ENCODE measurements at places on chromosomes 16 and 17. TPM values are rescaled to one million over a fixed set of nuclear protein-coding genes. Genes with fewer than 3 reads are reported as not detected.
A peak's percentile ranks its signal among the peaks of the same experiment; 100 is the strongest.

DNA sequence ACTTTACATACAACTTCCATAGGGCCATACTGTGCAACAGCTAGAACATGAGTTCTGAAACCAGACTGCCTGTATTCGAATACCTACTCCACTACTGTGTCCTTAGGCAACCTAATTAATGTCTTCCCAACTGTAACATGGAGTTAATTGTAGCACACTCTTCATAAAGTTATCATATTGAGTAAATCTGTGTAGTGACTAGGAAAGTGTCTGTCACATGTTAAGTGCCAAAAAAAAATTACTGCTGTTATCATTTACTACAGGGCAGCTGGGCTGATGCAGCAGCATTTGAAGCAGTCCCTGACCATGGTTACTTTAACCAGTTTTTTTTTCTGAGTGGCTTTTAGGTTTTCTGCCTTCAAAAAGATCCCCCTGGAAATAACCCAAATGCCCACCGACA, 10.9 kb upstream of the ZNF23 start:
- H3K4me3 ChIP-seq = no peak overlapping the region
- H3K27me3 ChIP-seq = no peaks in the 10 kb centered on the region
- no peak for DNase-seq
- no peaks in the 10 kb centered on the region for H3K4me1 ChIP-seq

The TMEM220 gene
- 2.2 TPM for total RNA-seq

- H3K27me3 ChIP-seq = no peaks in the 10 kb centered on the region
- DNase-seq = peak; percentile 59
- H3K27ac ChIP-seq = peak overlapping the region; percentile 65
- peak overlapping the region; percentile 74 for H3K4me3 ChIP-seq
These were observed 430 bp downstream of the TSEN54 start for GRCh38 chr17:75516619-75517296.

GRCh38 chr16:68987734-68988457, 117.6 kb upstream of the HAS3 start:
- H3K27ac ChIP-seq = no peak overlapping the region
- no peaks in the 10 kb centered on the region for H3K4me1 ChIP-seq
- peaks cover 2% of the 10 kb centered on the region for H3K36me3 ChIP-seq
- H3K4me3 ChIP-seq = no peak overlapping the region
- H3K27me3 ChIP-seq = no peaks in the 10 kb centered on the region

DNA sequence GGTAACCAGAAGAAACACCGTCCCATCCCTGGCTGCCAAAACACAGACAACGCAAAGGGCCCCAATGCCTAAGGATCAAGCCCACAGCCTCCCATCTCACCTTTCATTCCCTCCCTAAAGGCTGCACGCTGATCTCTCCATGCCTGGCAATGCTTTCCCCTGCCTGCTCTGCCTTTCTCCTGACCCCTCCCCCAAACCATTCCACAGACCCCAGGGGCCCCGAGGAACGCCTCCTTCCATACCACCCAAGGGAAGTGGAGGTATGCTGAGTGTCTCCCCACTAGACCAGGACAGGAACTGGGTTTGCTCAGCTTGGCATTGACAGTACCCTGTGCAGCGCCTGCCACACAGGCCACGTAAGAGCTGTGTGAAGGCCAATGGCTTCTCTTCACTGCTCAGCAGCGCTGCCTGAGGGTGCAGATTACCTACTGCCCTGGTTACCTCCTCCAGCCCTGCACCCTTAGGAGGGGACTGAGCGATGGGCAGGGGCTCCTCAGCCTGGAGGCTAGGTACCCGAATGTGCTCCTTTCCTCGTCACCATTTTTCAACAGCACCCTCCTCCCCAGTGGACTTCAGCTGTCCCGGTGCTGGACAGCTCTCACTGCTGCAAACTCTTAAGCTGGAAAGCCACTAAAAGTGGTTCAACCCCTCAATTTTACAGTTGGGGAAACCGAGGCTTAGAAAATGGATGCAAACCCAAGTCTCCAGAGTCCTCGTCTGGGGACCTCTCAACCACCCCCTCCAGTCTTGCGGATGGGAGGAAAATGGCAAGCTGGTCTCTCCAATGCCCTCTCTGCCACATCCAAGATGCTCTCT, 45.0 kb downstream of the SRCIN1 start:
- DNase-seq = no peak
- no peak overlapping the region for H3K4me3 ChIP-seq
- H3K27ac ChIP-seq = no peak overlapping the region
- H3K4me1 ChIP-seq = peaks cover 55% of the 10 kb centered on the region
- H3K27me3 ChIP-seq = peaks cover 47% of the 10 kb centered on the region

The MYH13 gene
- total RNA-seq = not detected

GRCh38 chr17:17055286-17056155, 13.3 kb downstream of the MPRIP start:
- DNase-seq = no peak
- H3K27me3 ChIP-seq = no peaks in the 10 kb centered on the region
- no peak overlapping the region for H3K4me3 ChIP-seq

DNA sequence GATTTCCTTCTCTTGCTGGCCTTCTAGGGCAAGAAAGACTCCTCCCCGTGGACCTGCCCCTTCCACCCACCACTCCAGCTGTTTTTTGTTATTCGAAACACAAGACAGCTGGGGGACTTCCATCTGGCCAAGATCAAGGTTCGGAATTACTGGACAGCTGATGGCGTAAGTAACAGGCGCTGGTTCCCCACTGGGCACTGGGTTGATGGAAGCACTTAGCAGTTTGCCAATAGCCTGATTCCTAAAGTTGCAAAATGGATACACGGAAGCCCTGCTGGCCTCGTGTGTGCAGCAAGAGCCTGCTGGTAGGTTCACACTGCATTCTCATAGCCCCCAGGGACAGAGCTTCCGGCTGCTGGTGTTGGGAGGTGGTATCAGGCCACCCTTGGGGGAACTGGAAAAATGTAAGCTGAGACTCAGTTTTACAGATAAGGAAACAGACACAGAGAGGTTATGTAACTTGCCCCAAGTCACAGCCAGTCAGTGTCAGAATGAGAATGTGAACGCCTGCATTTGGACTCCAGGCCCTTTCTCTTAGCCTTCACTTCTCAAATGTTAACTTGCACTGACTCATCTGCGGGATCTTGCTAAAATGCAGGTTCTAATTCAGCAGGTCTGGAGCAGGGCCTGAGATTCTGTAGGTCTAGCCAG, 171.7 kb downstream of the KATNIP start:
- H3K27me3 ChIP-seq = no peaks in the 10 kb centered on the region
- DNase-seq = no peak
- no peak overlapping the region for H3K4me3 ChIP-seq

DNA sequence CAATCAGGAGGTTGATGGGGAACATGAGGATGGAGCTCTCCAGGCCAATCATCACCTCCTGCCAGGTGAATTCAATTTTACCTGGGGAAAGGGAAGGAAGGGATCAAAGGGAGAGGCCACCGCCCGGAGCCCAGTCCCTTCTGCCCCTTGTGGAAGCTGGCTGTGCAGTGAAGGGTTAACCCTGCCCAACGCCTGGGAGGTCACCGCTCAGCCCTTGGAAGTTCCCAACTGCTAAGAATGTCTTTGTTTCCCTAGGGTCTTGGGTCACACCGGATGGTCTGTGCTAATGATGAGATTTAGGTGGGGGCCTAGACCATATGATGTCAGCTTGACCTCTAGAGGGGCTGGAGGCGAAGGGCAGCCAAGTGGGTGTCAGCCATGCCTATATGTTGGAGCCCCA, 52.1 kb upstream of the GCSH start:
- no peaks in the 10 kb centered on the region for H3K27me3 ChIP-seq
- H3K4me1 ChIP-seq = no peaks in the 10 kb centered on the region
- DNase-seq = no peak
- no peaks in the 10 kb centered on the region for H3K36me3 ChIP-seq
- no peak overlapping the region for H3K4me3 ChIP-seq

DNA sequence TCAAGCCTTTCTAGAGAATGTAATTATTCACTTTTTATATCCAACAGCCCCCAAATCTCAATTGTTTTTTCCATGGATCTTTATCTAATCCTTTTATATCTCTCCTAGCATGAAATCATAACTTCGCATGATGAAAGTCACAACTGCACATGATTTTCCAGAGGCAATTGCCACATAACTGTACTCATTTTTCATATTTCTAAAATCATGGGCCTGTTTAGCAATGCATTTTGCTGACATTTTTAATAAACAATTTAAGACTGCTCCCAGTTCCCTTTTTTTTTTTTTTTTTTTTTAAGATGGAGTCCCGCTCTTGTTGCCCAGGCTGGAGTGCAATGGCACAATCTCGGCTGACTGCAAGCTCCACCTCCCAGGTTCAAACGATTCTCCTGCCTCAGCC, 83.5 kb downstream of the VMP1 start:
- H3K36me3 ChIP-seq = no peaks in the 10 kb centered on the region
- H3K4me1 ChIP-seq = peaks cover 14% of the 10 kb centered on the region
- no peaks in the 10 kb centered on the region for H3K27me3 ChIP-seq
- DNase-seq = no peak
